Stimulated activated CD8-positive, alpha-beta memory T cell treated with anti-CD3 and anti-CD28 coated beads, Interleukin-2, amount 100 ng/mL, for 1 hour (primary cell): ENCODE measurements at places on chromosomes 2 and 18.

- no peak for DNase-seq
Observed at GRCh38 chr2:66565291-66565690, 130.4 kb downstream of the MEIS1 start.

DNA sequence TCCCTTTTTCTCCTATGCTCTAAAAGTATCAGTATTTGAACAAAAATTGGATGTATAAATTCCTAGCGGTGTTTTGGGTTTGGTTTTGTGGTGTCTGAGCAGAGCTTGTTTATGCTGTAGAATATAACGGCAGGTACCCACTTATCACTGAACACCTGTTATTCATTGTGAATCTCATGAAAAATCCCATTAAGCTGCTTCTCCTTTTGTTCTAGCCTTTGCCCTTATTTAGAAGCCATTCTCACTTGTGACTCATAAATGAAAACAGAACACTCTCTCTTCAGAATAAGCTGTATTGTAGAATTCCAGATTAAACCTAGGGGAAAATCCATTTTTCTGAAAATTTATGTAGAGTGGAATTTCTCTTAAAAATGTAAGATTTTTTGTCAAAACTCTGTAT, 104.0 kb downstream of the PRPF40A start:
- no peak for DNase-seq

DNA sequence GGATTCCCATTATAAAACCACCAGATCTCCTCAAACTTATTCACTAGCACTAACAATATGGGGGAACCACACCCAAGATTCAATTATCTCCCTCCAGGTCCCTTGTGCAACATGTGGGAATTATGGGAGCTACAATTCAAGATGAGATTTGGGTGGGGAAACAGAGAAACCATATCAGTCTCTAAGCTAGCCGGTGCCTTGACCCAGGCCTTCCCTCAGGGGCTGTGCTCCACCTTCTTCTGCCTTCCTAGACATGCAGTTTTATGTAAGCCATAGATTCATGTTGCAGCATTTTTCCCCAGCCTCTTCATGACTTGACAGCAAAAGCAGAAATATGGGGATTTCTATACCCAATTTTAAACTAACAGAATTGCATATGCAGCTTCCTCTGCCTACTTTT, 559.2 kb downstream of the TNS1 start:
- no peak for DNase-seq

- DNase-seq: no peak
Observed at GRCh38 chr2:70962885-70963878, 15.2 kb upstream of the ANKRD53 start.

DNA sequence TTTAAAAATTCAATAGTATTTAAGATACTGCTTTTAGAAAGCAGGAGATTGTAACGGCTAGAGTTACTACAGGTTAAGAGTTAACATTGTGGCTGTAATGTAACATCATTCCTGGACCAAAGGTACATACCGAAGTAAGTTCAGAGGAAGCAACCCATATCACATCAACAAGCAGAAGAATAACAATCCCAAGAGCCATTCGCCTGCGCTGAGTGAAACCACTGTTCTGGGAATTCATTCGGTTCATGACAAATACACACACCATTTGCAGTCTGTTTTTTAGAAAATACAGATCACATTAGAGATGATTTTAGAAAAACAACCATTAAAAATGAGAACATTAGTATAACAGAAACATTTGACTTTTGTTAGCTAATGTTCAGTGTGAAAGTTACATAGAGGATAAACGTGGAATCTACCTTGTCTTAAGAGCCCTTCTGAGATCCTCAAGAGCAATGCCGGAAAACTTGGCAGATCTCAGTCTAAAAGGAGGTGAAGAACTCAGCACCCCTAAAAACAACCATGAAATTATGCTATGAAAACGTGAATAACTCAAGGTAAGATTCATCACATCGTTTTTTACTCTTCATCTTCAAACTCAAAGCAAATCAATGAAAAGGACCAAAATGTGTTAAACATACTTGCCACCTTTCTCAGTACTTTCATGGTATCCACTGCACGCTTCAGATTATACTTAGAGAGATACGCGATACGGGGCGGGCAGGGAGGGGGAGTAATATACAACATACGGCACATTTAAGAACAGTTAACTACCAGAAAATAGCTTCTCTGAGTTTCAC, 1.2 kb downstream of the SLC35F5 start:
- DNase-seq: no peak

- DNase-seq: no peak
Observed at GRCh38 chr2:27059141-27059820, 7.8 kb downstream of the AGBL5 start.

DNA sequence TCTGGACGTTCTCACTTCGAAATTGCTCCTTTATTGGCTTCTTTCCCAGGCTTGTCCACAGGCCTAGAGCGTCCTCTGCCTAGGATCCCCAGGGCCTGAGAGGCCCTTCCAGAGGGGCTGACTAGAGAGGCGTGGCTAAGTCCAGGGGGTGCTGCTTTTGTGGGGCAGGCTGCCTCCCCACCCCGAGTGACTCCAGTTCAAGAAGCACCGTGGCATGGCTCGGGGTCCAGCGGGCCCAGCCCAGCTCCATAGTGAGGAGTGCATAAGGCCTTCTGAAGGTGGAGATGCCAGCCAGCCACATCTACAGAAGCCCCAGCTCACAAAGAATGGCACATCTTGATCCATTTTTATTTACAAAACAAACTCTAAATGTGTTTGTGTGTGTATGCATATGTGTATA, 44.8 kb upstream of the POMC start:
- no peak for DNase-seq
